Stimulated activated CD4-positive, alpha-beta T cell treated with anti-CD3 and anti-CD28 coated beads, TNF-alpha, amount 100 ng/mL, for 48 hours (primary cell): ENCODE measurements at places on chromosomes 12 and 14.

DNA sequence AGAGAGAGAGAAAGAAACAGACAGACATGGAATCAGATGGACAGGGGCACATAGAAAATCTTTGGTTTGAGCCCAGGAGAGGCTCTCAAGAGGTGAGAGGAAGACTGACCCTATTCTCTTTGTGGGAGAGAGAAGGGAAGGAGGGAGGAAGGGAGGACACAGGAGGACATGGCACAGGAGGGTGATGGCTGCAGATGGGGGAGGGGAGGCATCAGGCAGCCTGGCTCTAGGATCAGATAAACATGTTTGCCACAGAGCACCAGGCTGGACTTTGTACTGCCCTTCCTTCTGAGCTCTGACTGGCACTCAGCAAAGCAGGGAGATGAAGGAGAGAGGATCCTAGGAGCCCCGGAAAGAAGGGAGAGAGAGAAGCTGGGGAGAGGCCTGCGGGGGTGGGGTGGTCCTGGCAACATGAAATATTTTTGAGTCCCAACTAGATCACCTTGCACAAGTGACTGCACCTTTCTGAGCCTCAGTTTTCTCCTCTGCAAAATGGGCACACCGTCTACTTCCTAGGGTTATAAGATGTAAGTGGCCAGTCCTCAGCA lies 6.1 kb downstream of the HNF1A start:
- no peak for DNase-seq

DNA sequence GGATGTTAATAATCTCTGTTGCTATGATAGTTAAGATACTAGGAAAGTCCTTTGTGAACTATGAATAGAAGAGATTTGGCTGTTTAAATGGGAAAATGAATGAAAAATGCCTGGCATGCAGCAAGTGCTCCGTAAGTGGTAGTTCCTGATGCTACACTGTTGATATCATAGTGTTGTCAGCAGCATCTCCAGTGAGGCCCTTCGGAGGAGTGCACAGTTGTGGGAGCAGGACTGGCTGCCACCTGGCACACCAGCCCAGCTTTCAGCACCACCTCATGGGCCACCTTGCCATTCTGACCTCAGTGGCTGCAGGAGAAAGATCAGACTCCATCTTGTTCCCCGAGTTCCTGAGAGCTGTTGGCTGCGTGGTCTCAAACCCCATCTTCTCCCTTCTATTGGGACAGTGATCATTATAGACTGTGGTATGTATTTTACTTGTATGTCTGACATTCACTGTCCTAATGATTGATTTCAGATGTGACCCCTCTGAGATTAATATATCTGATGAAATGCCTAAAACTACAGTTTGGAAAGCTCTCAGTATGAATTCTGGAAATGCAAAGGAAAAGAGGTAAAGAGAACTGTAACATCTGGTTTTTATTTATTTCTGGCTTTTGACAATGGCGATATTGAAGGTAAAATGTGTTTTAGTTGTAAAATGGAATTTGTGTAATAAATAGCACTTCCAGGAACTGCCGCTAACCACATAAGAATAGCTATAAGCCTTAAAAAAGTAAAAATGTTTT lies 80.9 kb downstream of the SLC4A8 start:
- DNase-seq = no peak

DNA sequence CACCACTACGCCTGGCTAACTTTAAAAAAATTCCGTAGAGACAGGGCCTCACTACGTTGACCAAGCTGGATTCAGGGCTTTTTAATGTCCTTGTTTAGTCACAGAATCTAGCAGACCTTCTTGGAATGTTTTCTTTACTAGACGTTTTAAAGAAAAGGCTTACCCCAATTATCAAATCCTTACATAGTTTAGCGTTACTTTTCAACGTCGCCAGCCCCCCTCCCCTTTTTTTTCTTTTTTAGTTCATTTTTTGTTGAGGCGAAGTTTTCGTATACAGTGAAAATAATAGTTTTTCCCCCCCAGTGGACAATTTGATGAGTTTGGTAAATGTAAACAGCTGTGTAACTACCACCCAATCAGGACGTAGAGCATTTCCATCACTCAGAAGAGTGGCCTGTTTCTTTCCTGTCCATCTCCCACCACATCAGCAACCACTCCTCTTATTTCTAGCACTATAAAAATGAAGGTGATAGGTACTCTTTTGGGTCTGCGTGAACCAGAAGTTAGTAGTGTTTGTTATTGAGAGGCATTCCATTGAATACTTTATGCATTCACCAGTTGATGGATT lies 753 bp upstream of the DLGAP5 start:
- DNase-seq = no peak

DNA sequence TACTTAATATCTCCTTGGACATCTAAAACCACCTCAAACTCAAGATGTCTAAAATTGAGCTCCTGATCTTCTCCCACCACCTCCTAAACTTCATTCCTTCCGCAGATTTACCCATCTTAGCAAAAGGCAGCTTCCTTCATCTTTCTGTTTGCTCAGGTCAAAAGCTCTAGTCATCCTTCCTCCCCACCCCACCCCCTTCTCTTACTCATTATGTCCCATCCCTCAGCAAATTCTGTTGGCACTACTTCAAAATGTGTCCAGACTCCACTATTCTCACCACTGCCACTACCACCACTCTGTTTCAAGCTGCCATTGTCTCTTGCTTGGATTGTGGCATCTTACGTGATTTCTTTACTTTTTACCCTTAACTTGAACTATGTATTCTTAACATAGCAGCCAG lies 59.2 kb upstream of the ZDHHC17 start:
- DNase-seq = no peak

DNA sequence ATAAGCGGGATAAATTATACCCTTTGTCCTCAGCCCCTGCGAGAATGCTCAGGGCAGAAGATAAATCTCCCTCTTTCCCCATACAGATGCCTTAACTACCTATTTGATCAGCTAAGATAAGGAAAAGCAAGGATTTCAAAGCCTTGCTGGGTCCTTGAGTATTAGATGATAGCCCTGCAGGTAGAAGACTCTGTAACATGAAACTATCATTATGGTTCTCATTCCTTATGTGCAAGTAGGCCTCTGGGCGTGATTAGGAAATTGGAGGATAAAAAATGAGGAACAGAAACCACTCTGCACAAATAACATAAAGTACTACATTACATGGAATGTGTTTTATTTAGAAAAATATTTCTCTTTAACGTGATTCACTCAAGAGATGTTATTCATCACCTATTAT lies 14.5 kb upstream of the WDR89 start:
- no peak for DNase-seq

DNA sequence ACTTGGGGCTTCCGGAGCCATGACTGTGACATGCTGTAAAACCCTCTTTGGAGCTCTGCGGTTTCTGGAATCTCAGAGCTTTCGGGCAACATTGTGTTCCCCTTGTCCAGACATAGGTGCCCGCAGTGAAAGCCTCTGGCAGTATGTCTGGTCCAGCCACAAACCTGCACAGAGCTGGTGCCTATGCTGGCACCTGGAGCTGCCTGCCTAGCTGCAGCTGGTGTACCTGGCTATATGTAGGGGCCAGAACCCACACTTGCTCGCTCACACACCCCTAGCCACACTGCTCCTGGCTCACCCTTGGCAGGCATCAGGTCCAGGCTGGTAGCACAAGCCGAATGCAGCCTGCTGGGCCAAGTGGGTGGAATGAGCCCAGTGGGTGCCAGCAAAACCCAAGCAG lies 861.1 kb downstream of the FLRT2 start:
- no peak for DNase-seq

DNA sequence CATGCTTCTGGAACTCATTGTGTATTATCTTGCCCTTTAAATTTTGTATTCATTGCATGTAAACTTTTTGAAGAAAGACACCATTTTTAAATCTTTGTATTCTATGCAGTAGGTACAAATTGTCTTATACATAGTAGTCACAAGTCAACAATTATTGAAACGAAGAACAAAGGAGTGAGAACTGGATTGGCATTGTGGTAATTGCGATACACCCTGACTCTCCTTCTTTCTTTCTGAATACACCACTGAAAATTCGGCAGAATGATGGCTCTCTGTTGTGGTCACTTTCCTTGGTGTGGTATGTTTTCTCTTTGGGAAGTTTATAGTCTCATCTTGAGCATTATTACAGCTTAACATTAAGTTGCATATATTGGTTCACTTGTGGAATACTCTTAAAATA lies 34.1 kb downstream of the SLC16A7 start:
- no peak for DNase-seq

GRCh38 chr12:15227004-15227679 lies 5.9 kb upstream of the RERG start:
- DNase-seq = no peak

DNA sequence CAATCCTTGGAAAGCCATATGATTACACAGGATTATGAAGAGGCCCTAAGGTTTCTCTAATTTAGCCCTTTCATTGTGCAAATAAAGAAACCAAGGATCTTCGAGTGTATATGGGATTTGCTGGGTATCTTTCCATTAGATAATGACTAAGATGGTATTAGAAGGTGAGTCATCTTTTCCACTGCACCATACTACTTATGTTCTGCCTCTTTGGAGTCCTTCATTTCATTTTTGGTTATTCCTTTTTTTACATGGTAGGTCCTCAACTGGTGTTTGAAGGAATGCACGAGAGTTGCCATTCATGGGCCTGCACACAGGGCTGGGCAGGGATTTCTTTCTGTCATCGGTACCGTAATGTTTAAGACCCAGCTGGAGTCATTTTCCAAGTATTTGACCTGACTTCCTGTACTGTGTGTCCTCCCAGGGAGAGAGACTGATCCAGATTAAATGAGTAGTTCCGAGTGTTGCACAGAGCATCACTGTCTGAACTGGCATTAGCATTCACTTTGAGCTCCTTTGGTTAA lies 85.7 kb downstream of the BORCS5 start:
- no peak for DNase-seq

GRCh38 chr12:45658020-45658419 lies 71.5 kb upstream of the ARID2 start:
- no peak for DNase-seq

DNA sequence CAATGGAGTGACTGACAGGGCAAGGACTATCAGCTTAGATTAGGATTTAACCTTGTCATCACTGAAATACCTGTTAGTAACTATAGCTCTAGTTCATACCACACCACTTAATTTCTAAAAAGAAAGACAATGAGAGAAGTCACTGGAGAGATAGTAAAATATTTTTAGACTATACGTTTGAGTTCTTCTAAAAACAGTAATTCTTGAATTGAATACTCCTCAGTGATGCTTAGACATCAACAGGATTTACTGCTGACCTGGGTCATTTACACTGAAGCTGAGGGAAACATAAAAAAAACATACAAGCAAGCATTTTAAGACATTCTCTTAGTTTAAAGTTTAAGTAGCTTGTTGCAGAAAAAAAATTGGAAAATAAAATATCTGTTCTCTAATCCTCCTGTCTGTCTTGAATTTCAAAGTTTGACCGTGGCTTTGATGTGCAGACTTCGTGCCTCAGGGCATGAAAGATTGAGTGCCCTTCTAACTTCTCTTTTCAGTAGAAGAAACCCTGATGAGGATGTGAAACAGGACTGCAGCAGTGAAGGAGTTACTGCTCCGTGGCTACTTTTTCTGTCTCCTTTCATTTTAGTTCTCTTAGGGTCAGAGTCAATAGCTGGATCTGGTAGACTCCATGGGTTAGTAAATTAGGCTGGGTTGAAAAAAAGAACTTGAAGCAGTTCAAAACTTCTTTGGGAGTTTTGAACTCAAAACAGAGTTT lies 172.2 kb downstream of the PTPRO start:
- no peak for DNase-seq

DNA sequence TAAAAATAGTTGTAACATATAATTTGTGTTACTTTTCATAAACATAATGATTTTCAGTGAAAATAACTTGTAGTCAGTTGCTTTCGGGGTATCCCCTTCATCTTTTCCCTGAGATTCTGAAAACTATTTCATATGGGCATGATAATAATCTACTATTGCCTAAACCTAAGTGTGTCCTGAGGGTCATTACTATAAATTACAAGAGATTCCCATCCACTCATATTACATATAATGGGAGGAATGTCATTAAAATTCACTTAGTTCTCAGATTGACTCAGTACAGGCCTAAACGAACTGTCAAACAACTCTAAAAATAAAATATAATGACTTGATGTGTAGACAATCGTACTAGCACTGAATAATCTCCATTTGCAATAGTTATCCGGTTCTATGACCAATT lies 72.7 kb downstream of the PTPRR start:
- no peak for DNase-seq

DNA sequence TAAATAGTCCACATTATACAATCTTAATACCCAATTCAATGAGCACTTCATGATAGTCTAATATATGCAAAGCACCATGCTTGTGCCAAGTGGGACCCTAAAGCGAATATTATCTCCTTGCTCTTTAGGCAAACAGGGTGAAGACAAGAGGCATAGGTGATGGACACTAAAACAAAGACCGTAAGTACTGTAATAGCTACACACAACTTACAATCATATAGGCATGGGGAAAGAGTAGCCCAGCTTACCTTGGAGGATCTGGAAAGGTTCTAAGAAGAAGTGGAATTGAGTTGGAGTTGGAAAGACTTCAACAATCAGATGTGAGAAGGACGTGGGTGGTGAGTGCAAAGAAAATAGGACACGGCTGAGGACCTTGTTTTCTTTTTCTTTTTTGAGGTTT lies 19.1 kb upstream of the BCL2L14 start:
- no peak for DNase-seq

- DNase-seq = no peak
Measured at GRCh38 chr12:123267991-123268843, 3.4 kb downstream of the CDK2AP1 start.

GRCh38 chr12:130338794-130339601 lies 1.3 kb downstream of the PIWIL1 start:
- no peak for DNase-seq

GRCh38 chr12:71142016-71142415 lies 15.8 kb downstream of the TSPAN8 start:
- DNase-seq = no peak

DNA sequence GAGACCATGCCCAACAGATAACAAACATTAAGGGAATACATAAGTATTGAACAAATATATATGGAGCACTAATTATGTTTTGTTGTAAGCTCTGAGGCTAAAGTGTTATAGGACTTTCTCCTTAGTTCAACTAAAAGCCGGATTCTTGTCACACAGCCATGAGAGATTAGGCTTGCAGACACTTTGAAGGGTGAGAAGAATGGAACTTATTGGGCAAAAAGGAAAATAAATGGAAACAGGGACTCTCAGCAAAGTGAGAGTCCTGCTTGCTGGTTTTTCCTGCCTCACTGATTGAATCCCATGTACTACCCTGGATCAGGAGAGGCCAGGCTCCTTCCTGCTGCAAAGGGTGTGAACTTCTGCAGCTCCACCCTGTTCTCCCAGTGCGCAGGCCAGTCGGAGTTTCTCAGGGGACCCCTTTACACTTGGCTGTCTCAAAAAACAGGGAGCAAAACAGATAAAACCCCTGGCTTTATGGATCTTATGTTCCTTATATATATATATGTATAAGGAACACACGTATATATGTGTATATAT lies 77.1 kb upstream of the FUT8 start:
- DNase-seq = no peak

- DNase-seq = no peak
Measured at GRCh38 chr12:24931666-24932405, 17.1 kb downstream of the BCAT1 start.

GRCh38 chr14:59566725-59567124 lies 9.9 kb downstream of the CCDC175 start:
- DNase-seq = no peak

GRCh38 chr12:54736549-54736948 lies 88.4 kb upstream of the DCD start:
- DNase-seq = no peak

- DNase-seq = no peak
Measured at GRCh38 chr12:12399776-12400305, 43.0 kb downstream of the BORCS5 start.
